ENCODE measurements at places on chromosomes 3 and 15.

DNA sequence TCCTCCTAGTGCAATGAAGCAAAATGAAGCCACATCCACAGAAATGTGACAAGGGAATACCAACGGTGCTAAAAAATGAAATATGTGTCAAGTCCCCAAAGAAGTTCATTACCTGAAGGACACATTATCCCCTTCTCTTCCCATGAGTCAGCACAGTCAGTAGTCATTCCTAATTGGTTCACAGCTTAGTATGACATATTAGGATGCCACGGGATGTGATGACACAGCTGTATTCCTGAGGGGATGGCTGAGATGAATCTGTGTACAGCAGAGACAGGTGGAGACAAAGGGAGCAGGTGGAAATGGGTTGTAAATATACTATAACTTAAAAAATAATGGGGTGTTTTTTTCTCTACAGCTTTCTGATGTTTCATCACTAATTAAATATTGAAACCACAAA, 273.4 kb downstream of the ARRDC4 start:
- no peak for DNase-seq

DNA sequence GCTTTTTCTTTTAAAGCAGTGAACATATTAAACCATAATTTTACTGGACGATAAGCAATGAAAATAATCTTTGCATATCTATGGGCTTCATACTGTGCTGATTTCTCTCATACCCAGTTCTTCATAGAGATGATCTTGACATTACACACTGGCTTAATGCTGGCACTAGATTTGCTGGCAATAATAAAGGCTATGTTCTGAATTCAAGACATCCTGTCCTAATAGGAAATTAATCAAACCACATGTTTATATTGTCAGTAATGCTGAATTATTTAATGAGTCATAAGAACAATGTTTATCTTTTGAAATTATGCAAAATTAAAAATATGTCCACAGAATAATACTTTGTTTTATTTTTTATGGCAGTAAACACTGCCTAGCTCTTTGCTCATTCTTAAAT, 643.2 kb downstream of the OTOL1 start:
- DNase-seq, result no peak

GRCh38 chr3:64327100-64327804, 102.0 kb upstream of the PRICKLE2 start:
- peak; percentile 83 for DNase-seq

GRCh38 chr3:16909802-16910201, 25.0 kb downstream of the PLCL2 start:
- no peak for DNase-seq

GRCh38 chr3:175716446-175716845, 857.3 kb downstream of the NAALADL2 start:
- DNase-seq, result peak; percentile 9

- peak; percentile 99 for DNase-seq
Measured at GRCh38 chr3:24145981-24146822, 201.1 kb downstream of the NR1D2 start.

DNA sequence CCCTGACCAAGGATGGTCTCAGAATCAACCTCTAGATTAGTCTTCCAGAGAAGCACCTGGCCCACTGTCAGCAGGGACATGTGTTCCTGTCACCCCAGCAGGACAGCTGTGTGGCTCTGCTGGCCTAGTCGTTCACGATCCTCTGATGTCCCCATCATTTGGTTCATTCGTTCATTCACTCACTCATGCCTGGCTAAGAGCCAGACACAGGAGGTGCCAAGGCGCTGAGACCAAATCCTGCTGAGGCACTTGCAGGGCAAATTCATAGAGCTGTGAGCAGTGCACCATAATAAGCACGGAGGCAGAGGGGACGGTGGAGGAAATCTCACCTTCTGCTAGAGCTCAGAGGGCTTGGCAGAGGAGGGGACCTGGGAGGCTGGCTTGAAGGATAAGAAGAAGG, 49.9 kb upstream of the FGD5 start:
- DNase-seq, result no peak

DNA sequence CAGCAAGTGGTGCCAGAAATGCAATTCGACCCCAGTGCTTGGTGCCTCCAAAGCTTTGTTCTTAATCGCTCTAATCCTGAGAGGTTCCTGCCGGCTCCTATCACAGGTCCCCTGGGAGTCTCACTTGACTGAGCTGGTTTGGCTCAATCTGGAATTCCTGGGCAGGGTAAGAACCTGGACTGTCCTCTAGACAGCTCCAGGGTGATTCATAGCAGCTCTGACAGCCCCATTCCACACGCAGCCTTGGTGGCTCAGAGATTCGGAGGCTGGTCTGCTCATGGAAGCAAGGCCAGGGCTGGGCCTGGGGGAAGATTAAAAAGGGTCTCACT, 37.9 kb downstream of the MYO5C start:
- DNase-seq, result peak; percentile 94

DNA sequence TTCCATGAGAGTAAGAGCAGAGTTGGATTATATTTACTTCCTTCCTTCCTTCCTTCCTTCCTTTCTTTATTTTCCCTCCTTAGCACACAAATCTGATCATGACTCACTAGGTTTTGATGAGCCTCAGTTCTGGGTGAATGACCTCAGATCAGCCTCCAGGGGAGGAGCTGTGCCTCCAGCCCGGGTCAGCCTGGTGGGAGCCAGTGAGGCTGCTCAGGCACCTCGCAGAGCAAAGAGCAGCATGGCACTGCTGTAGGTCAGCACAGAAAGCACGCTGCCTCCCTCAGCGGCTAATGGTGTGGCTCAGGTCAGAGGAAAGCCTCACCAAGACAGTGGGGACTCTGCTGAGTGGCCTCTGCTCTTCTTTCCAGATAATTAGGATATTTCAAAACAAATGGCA, 108.5 kb downstream of the SYNPR start:
- peak; percentile 29 for DNase-seq

GRCh38 chr3:142263112-142263511, 37.7 kb upstream of the GK5 start:
- DNase-seq, result peak; percentile 2

- no peak for DNase-seq
Measured at GRCh38 chr3:28215407-28215806, 26.0 kb upstream of the CMC1 start.

GRCh38 chr3:147538034-147538433, 128.9 kb downstream of the ZIC1 start:
- DNase-seq, result no peak

- no peak for DNase-seq
Measured at GRCh38 chr3:72427624-72428023, 420.6 kb downstream of the SHQ1 start.

GRCh38 chr3:127735767-127736693, 63.3 kb downstream of the ABTB1 start:
- peak; percentile 92 for DNase-seq

- DNase-seq, result peak; percentile 19
Measured at GRCh38 chr3:1139071-1139470, 46.2 kb downstream of the CNTN6 start.

- peak; percentile 80 for DNase-seq
Measured at GRCh38 chr3:102206511-102207031, 228.2 kb upstream of the ZPLD1 start.

DNA sequence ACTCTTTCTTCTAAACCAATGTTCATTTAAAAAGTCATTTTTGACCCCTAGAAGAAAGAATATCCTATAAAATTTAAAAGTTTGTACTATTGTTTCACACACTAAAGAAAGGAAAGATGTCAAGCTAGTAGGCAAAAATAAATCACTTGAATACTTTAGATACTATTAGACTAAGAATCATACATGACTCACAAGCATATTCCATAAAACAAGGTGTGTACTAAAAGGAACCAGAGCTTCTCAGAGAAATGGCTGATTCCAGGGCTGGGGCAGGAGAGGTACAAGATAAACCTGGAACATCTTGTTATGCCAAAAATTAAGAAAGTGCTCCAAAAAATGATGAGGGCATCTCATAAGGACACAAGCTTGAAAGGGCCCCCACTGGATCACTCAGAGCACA, 8.7 kb downstream of the DLG1 start:
- peak; percentile 47 for DNase-seq

DNA sequence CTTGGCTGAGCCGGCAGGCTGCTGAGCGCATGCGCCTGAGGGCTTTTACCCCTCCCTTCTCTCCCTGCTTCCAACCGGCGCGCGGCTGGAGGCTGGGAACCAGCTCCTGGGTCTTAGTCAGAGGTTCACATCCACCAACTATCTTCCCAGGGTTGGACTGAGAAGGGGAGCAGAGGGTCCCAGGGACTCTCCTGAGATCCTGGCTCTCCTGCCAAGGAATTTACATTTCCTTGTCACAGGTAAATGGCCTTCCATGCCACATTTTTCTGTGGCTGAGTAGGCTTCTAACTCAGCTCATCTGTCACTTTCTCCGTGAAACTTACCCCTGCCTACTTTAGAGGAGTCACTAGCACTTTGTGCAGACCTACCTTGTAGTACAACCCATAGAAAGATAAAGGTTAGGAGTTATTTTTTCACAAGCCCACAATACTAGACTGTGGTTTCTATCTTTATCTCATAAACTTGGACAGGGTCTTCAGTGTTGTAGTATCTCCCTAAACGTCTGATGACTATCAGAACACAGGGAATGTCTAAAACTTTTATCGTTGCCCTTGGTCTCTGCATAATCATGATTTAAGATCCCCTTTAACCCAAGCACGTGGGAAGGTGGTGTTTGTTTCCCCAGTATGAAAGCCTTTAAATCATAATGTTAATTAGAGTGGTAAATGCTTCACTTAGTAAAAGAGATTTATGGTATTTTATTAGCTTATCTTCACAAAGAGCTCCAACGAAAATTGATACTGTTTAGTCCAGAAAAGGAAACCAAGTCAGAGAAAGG, 638 bp upstream of the TBC1D5 start:
- no peak for DNase-seq

- no peak for DNase-seq
Measured at GRCh38 chr3:49198611-49199230, 27.3 kb downstream of the KLHDC8B start.
